ENCODE measurements at places on chromosomes 7 and 10.

- DNase-seq, result no peak
These were observed 11.5 kb upstream of the MICU1 start for GRCh38 chr10:72637398-72637857.

- no peak for DNase-seq
These were observed 12.2 kb downstream of the PDCD4 start for GRCh38 chr10:110883924-110884323.

- DNase-seq, result no peak
These were observed 121.7 kb upstream of the TRIM24 start for GRCh38 chr7:138338361-138338760.

GRCh38 chr7:13797545-13797944 is 191.9 kb downstream of the ETV1 start:
- DNase-seq, result no peak

GRCh38 chr10:1155791-1156615 is 99.8 kb downstream of the WDR37 start:
- DNase-seq, result no peak

DNA sequence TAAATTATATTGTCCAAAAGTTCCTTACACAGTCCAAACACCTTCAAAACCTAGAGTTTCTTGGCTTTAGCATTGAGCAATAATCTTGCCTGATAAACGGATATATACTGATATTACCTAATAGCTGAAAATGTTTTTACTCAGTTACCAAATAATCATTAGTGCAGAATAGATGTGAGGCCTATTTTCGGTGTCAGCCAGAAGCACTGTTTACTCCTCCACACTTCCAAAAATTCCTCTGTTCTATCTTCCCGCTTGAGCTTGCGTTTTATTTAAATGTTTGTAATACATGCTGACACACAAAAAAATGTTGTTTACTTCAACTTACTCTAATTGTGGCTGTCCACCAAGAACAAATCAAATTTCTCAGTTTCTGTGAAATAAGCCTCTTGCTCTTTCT is 606.2 kb upstream of the TEX47 start:
- no peak for DNase-seq

- DNase-seq, result no peak
These were observed 56.7 kb upstream of the JCAD start for GRCh38 chr10:30116041-30116491.

DNA sequence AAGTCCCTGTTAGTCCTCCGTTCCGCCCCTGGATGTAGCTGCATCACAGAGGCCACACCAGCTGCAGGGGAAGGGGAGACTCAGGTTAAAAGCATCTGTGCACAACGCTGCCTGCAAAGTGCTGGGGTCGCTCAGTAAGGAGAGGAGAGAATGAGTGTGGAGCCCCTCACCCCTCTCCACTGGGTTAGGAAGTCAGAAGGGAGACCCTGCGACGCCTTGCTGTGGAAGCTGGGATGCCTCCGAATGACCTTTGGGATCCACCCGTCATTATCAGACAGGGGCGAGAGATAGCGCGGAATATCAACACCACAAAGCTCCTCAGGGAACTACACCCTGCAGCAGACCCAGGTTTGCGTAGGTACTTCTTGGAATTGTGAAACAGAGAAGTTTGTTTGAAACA is 167.7 kb upstream of the SHH start:
- no peak for DNase-seq

- no peak for DNase-seq
These were observed 36.7 kb upstream of the BTBD16 start for GRCh38 chr10:122234416-122234815.

DNA sequence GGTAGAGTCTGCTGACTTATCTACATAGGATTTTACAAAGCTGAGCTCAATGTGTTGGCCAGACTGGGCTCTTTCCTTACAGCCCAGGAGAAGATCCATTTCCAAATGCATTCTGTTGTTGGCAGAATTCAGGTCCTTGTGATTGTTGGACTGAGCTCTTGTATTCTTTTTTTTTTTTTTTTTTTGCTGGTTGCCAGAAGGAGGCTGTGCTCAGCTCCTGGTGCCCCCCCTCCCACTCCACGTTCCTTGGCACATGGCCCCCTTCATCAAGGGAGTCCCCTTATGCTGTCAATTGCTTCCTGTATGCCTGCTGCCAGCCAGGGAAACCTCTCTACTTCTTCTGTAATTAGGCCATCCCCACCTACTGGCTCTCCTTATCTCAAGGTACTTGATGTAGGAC is 518.1 kb upstream of the AKR1E2 start:
- no peak for DNase-seq

DNA sequence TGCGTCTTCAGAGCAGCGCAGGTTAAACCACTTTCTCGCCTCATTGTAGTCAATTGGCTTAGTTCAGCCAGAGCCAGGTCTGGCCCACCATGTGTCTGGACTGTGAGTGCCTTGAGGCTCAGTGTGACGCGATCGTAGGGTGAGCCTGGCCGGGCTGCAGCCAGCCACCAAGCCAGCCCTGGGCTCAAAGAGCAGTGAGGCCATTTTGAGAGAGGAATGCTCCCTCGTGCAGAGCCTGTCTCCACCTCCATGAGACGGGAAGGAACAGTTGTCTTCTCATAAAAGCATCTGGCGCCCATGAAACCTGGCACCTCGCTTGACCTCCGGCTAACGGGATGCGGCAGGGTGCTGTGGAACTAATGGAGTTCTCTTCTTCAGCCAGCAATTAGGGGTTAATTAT is 34.5 kb downstream of the LHPP start:
- DNase-seq, result no peak
